NCI-H2107 (cell line): ENCODE measurements at places on chromosomes 5 and 9.

- DNase-seq, result no peak
Observed at GRCh38 chr5:170219615-170220014, 13.2 kb upstream of the C5orf58 start.

GRCh38 chr5:108858959-108859358 lies 111.3 kb downstream of the FER start:
- no peak for DNase-seq

DNA sequence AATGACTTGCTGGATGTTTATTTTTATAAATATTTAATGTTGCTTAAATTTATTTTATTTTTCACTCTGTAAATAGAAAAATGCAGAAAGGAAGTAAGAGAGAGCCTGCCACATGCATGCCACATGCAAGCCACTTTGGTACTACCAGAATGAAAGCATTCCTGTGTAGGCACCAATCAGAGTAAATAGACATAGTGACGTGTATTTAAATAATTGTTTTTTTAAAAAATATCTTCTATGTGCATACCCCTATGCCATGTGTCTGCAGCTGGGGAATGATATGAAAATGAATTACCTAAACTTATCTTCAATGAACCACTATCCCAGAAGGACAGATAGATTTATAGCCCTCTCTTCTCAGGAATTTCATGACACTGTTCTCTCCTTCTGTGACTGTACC lies 651.5 kb upstream of the RIOK2 start:
- no peak for DNase-seq

- no peak for DNase-seq
Observed at GRCh38 chr5:180689071-180689694, 39.8 kb upstream of the FLT4 start.

- no peak for DNase-seq
Observed at GRCh38 chr5:38601863-38602298, 45.4 kb upstream of the LIFR start.

GRCh38 chr9:121207371-121207940 lies 5.8 kb upstream of the RAB14 start:
- no peak for DNase-seq
